ENCODE measurements at places on chromosomes 4 and X.

- no peak for DNase-seq
Observed at GRCh38 chr4:10026485-10026884, 5.2 kb upstream of the SLC2A9 start.

DNA sequence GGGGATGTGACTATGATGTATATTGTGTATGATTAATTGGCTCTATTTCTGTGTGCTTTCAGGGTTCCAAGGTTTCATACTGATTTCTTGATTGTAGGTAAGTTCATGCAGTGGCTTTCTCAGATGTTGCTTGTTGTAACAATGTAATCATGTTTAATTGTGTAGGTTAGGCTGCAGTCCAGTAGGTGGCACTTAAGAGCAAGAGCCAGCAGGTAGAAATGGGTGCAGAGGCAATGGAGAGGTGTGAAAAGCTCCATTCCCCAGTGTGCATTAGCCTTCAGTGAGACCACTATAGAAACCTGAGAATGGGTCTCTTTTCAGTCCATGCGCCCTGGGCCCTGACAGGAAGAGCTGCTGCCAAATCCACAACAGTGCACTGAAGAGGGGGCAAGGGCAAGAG is 28.2 kb downstream of the DCAF12L2 start:
- no peak for DNase-seq

- peak; percentile 25 for DNase-seq
Observed at GRCh38 chr4:128565565-128566186, 243.8 kb upstream of the JADE1 start.

DNA sequence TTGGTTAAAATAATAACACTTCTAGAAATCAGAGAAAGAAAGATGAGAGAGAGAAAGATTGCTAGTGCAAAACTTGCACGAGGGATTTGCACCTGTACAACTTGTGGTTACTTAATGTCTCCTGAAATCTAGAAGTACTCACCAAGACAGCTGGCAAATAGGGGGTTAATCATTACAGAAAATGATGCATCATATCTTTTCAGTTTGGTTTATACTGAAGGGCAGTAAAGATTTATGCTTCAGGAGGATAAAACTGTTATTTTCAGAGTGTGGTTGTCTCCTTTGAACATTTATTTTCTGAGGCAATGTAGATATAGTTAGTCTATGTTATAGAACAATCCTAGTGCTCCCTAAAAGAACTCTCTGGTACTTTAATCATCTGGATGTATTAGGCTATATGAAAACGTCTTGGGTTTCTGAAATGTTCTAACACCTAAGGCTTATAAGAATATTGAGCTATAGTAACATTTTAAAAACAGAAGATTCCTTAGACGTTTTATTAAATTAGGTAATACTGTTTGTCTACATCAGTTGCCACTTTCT is 13.3 kb downstream of the ATOH1 start:
- no peak for DNase-seq

- DNase-seq = no peak
Observed at GRCh38 chr4:46656071-46656470, 253.0 kb downstream of the COX7B2 start.

- peak; percentile 75 for DNase-seq
Observed at GRCh38 chr4:72567821-72568675, 973 bp downstream of the ADAMTS3 start.

GRCh38 chrX:11626351-11626750 is 39.4 kb downstream of the ARHGAP6 start:
- no peak for DNase-seq

GRCh38 chr4:73053974-73054480 is 15.5 kb downstream of the COX18 start:
- DNase-seq = peak; percentile 16

DNA sequence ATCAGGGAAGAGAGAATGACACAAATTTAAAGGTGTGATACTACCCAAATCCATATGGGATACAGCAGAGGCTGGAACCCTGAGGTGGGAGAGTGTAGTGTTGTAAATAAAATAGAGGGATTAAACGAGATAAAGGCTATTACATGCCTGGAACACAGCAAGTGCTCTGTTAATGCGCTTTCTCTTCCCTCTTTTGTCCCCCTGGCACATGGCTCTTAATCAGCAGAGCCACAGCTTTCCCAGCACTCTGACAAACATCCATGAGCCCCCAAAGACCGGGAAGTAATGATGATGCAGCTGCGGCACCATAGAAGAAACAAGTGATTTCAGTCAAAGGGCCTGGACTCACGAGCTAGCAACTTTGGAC is 85.9 kb downstream of the RASL11B start:
- no peak for DNase-seq

DNA sequence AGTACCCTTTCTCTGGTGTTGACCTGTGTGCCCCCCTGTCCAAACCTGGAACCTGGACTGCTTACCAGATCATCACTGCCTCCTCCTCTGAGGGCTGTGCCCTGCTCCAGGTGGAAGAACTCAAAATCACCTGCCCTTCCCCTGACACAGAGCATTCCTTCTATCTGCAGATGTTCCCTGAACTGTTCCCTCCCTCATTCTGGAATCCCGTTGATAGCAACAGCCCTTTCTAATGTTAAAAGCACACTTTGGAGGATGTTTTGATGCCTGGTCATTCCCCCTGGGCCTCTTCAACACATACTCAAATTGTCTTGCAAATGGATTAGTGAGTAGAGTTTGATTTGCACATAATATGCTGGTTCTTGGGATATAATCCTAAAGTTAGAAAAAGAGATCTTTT is 225.8 kb downstream of the FGF13 start:
- no peak for DNase-seq

GRCh38 chr4:175308236-175308635 is 390.1 kb downstream of the ADAM29 start:
- DNase-seq = peak; percentile 41

DNA sequence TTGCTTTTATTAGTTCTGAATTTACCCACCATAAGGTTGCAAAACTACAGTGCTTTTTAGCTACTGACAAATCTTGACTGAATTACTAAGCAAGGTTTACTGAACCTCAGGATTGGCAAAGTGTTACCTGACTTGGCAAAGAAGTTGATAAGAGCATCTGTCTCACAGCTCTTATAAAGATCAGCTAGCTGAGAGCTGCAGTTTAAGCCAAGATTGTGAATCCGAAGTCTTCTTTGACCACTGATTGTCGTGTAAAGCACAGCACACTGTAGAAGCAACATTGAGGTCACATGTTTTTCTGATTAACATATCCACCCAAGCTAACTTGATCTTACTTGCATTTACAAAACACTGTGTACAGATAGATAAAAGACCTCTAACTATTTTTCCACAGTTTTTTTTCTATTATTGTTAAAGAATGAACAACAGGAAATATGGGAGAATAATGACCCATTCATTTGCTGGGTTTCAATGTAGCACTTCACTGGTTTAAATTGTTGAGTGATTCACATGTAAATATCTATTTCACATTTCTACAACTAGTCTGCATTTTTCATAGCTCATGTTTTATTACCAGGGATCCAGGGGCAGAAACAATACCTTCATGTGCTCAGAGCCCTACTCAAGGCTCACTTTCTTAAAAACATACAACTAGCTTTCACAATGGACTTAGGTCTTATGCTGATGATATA is 54.0 kb downstream of the METTL14 start:
- no peak for DNase-seq

DNA sequence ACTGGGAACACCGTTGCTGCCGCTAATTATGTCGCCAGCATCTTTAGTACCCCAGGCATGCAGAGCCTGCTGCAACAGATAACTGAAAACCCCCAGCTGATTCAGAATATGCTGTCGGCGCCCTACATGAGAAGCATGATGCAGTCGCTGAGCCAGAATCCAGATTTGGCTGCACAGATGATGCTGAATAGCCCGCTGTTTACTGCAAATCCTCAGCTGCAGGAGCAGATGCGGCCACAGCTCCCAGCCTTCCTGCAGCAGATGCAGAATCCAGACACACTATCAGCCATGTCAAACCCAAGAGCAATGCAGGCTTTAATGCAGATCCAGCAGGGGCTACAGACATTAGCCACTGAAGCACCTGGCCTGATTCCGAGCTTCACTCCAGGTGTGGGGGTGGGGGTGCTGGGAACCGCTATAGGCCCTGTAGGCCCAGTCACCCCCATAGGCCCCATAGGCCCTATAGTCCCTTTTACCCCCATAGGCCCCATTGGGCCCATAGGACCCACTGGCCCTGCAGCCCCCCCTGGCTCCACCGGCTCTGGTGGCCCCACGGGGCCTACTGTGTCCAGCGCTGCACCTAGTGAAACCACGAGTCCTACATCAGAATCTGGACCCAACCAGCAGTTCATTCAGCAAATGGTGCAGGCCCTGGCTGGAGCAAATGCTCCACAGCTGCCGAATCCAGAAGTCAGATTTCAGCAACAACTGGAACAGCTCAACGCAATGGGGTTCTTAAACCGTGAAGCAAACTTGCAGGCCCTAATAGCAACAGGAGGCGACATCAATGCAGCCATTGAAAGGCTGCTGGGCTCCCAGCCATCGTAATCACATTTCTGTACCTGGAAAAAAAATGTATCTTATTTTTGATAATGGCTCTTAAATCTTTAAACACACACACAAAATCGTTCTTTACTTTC is 1.8 kb downstream of the UBQLN2 start:
- DNase-seq = no peak

DNA sequence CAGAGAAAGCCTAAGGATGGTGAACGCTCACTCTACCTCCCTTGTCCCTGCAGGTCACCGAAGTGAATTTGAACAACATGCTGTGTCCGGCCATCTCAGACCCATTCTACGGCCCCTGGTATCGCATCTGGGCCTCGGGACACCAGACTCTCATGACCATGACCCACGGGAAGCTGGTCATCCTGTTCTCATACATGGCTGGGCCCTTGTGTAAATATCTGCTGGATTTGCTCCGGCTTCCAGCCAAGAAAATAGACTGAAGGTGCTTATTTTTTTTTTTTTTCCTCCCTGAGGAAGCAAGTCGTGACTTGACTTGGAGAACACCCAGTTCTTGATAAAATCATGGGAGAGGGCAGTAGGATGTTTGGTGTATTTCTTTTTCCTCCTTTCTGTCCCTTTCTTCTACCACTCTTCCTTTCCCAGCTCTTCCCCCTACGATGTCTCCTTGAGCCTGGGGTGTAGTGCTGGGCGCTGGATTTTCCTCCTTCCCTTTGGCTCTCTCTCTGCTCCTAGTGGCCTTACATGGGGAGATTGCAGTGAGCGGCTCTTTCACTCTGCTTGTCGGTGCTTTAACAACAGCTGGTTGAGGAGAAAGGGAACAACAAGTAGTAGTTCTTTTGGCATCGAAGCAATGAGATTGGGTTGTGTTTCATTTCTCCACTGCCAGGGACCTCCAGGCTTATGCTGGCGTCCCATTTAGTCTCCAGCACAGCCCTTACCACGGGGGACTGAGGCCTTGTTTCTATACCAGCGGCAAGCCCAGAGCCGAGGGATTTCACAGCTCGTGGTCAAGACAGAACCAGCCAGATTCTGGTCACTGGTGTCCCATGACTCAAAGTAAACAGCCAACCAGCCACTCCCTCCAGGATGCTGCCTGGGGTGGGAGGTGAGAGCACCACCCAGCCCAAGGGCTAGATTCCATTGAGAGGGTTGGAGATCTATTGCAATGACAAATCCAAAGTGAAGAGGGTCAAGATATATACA is 144.4 kb downstream of the AMMECR1 start:
- peak; percentile 21 for DNase-seq

DNA sequence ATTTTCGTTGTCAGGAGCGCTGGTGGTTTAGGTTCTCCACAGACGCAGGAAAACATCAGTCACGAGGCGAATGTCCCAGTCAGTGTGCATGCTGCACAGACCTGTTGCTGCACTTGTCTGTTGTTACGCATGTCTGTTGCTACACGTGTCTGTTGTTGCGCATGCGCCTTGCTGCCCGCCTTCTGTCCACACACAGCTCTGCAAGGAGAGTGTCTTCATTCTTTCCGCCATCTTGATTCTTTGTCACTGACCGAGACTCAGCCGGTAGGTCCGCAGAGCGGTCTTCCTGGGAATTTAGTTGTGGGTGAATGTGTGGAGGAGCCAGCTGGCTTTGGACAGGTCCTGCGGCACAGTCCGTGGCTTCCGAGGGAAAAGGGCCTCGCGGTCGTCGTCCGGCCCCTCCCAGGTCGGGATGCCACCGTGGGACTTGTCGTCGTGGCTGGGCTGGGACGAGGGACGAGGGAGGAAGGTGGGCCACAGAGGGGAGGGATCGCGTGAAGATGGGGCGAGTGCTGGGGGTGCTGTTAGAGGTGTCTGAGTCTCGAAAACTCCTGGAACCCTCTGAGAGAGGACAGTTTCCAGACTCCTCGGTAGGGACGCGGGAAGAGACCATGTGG is at the start of gene PAGE2B:
Gene PAGE2B (plus strand): TSS at position 180 of the 617 bp plus-strand sequence. CDS start 1,012 bp downstream, outside the sequence.
- DNase-seq = no peak

GRCh38 chr4:146121757-146122156 is 53.8 kb upstream of the LSM6 start:
- no peak for DNase-seq

DNA sequence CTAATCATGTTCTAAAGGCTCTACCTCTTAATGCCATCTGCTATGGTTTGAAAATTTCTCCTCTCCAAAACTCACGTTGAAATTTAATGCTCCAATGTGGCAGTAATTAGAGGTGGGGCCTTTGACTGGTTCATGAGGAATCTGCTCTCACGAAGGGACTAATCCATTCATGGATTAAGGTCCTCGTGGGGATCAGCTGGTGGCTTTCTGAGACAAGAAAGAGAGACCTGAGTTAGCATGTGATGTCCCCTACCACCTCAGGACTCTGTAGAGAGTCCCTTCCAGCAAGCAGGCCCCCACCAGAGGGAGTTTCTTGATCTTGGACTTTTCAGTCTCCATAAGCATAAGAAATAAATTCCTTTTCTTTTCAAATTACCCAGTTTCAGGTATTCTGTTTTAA is 65.3 kb downstream of the WDFY3 start:
- no peak for DNase-seq

Data from fibroblast of the aortic adventitia (primary cell).